ENCODE measurements at places on chromosomes 13 and 19. TPM values are rescaled to one million over a fixed set of nuclear protein-coding genes. Genes with fewer than 3 reads are reported as not detected.

UBL3 gene
- 47.7 TPM for total RNA-seq

CAPS gene
- total RNA-seq = 13.9 TPM

SIX5 gene
- total RNA-seq = 38.0 TPM

A1BG gene
- 11.7 TPM for total RNA-seq

PTPRH gene
- total RNA-seq = 3.9 TPM

NUP62 gene
- 77.4 TPM for total RNA-seq

MAP4K1 gene
- 16.8 TPM for total RNA-seq

All from type B pancreatic cell (in vitro differentiated cells).